ENCODE measurements at places on chromosomes 6 and 20.
A peak's percentile ranks its signal among the peaks of the same experiment; 100 is the strongest.

DNA sequence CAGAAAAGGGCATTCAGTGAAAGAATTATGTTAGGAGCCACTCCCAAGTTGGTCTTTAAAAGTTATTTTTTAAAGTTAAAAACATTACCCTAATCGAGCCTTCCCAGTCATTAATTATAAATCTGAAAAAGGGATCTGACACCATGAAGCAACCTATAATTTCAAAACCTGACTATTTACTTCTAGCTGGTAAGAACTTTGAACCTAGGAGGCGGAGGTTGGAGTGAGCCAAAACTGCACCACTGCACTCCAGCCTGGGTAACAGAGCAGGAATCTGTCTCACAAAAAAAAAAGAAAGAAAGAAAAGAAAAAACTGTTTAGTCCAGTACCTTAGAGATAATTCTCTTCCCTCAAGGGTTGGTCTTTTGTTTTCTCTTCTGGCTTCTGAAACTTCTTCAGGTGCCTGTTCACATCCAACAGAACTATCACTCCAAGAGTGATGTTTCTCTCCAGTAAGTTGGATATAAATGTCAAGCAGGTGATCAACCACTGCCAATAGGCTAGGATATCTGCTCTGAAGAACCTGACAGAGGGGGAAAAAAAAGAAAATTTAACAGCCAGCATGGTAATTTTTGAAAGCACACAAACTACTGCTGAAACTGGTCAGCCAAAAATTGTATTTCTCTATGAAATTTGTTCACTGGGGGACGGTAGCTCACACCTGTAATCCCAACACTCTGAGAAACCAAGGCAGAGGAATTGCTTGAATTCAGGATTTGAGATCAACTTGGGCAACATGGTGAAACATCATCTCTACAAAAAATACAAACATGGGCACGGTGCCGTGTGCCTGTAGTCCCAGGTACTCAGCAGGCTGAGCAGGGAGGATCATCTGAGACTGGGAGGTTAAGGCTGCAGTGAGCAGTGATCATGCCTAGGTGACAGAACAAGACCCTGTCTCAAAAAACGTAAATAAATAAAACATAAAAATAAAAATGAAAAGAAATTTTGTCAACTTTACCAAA is 38.2 kb downstream of the MDN1 start:
- no peak for DNase-seq

DNA sequence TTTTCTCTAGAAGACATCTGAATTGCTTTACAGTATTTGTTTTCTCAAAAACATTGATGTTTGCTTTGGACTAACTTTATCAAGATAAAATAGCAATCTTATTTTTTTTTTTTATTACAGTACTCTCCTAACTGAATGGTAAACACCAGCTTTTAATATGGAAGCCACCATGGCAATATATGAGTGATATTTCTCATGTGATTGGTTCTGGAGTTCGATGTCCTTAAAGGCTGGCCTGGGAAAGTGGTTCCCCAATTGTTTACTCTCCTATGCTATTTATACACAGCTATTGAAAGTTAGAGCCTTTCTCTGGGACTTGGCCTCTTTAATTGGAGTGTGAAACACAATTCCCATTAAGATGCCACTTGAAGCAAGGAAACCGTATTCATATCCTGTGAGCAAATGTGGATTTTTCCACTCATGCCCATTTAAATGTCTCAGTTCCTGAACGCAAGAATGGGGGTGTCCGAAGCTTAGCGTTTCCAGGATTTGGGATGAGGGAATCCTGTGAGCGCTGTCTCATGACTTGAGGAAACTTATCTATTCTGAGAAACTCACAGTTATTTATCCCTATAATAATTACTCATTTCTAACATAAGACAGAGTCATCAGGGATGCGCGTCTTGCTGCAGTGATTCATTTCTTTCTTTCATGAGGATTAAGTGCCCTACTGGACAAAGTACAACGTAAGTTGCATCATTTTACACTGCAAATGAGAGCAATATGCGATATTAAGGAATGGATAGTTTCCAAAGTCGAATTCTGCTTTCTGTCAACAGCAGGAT is 143.3 kb upstream of the PREP start:
- no peak for DNase-seq

DNA sequence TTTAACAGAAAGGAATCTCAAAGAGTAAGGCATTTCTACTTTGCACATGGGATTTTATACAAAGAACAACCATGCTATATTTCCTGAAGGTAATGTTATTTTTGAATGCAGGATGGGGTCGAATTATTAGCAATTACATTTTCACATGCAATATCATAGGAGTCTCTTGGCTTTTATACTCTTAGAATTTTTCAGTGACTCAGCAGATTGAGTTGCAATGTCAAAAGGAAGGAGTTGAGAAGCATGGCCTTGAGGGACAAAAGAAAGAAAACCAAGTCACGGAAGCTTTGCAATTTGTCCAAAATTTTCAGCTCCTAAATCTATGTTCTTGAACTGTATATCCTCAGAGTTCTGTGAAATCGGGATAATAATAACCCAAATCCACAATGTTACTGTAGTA is 181.1 kb downstream of the GRM1 start:
- DNase-seq, result no peak

DNA sequence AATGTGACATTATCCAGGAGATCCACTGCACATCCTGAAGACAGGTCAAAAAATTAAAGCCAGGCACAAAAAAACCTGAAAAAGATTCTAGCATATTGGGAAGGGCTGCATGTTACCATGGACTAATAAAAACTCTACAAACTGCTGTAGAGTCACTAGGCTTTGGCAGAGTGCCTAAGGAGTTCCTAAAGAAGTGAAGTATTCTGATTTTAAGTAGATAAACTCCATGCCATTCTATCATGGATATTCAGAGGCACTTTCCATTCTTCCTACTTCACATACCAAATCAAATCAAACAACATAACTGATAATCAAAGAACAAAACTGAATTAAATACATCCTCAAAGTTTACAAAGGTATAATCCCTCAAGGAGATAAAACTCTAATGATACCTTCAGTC is 3.0 kb upstream of the MBOAT1 start:
- DNase-seq, result no peak

- no peak for DNase-seq
Measured at GRCh38 chr6:43932259-43933147, 162.5 kb downstream of the VEGFA start.

- peak; percentile 31 for DNase-seq
Measured at GRCh38 chr6:108113557-108114519, 39.3 kb upstream of the OSTM1 start.

Measured in activated CD4-positive, alpha-beta T cell treated with anti-CD3 and anti-CD28 coated beads for 48 hours (primary cell).